Left lobe of liver (tissue), 2 donors: ENCODE measurements at places on chromosomes 5 and 9. TPM values are rescaled to one million over a fixed set of nuclear protein-coding genes. Genes with fewer than 3 reads are reported as not detected.

- DNase-seq = no peak
Observed at GRCh38 chr5:62373382-62373781, 30.3 kb downstream of the DIMT1 start.

- DNase-seq = no peak
Observed at GRCh38 chr5:29193972-29194371, 1999.5 kb upstream of the CDH6 start.

- DNase-seq = no peak
Observed at GRCh38 chr5:126506079-126506478, 82.9 kb downstream of the GRAMD2B start.

GRCh38 chr5:98458726-98459125, 314.7 kb upstream of the RGMB start:
- DNase-seq = no peak

Gene PCDHGA3
- 0.60 TPM for total RNA-seq

GRCh38 chr9:93306579-93307091, 122.7 kb downstream of the WNK2 start:
- DNase-seq = no peak

DNA sequence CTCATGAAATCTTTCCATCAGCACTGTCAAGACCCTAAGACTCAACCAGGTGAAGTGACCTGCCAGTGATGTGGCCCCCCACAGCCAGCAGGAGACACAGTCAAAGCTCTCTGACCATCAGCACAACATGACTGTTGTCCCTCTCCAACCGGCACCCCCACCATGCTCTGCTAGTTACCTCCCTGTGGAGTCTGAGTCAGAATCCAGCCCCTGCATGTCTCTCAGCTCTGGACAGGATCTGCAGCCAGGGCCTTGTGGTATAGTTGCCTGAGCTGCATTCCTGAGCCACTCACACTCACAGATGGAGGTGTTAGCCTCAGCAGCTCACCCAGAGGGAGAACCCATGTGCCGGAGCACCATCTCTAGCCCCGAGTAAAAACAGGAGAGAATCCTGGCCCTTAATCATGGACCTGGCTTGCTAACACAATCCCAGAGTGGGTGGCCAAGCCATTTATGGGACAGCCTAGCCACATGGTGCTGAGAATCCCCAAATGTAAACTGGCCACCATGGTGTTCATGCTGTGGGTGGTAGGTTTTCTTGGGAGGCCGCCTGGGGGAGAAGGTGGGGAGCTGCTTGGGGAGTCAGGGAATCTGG, 237.8 kb downstream of the PAPPA start:
- no peak for DNase-seq

- no peak for DNase-seq
Observed at GRCh38 chr5:170405817-170406216, 16.6 kb upstream of the KCNMB1 start.

DNA sequence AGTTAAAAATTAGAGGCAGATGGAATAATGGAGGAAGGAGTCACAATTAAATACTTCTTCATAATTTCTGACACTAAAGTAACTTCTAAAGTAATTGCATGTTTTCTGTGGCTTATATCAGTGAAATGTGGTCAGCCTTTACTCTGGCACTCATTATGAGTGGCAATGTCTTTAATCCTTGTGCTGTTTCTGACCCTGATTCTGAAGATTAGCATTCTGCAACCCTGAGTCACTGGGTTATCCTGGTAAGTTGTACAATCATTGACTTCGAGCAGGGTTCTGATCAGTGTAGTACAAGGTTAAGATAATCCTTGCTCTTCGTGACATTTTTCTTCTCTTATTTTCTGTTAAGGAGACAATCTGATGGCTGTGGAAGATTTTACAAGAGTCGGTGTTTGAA, 379.4 kb upstream of the RORB start:
- DNase-seq = no peak

Gene ARSI
- 0.43 TPM for total RNA-seq
